ENCODE measurements at places on chromosomes 4 and X. TPM values are rescaled to one million over a fixed set of nuclear protein-coding genes. Genes with fewer than 3 reads are reported as not detected.
A peak's percentile ranks its signal among the peaks of the same experiment; 100 is the strongest.

The CYBB gene
- total RNA-seq = not detected

DNA sequence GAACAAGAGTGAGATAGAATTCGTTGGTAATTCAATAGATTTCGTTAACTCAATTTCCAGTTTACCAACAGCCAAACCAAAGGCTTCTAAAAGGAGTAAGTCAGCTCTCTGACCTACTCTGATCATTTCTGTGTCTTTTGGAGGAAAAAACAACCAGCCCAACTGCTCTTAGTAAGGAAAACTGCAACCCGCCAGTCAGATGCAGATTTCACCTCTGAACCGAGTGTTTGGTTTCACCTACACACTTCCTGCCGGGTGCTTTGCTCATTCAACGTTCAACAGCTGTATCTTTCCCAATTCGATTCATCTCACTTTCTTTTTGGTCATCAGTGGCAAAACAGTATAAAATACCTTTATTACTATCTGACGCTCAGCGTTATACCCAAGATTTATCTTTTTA lies 24.5 kb downstream of the TMSB4X start:
- no peak for DNase-seq
- H3K27me3 ChIP-seq = no peaks in the 10 kb centered on the region
- no peak overlapping the region for H3K4me3 ChIP-seq
- no peak overlapping the region for H3K27ac ChIP-seq

DNA sequence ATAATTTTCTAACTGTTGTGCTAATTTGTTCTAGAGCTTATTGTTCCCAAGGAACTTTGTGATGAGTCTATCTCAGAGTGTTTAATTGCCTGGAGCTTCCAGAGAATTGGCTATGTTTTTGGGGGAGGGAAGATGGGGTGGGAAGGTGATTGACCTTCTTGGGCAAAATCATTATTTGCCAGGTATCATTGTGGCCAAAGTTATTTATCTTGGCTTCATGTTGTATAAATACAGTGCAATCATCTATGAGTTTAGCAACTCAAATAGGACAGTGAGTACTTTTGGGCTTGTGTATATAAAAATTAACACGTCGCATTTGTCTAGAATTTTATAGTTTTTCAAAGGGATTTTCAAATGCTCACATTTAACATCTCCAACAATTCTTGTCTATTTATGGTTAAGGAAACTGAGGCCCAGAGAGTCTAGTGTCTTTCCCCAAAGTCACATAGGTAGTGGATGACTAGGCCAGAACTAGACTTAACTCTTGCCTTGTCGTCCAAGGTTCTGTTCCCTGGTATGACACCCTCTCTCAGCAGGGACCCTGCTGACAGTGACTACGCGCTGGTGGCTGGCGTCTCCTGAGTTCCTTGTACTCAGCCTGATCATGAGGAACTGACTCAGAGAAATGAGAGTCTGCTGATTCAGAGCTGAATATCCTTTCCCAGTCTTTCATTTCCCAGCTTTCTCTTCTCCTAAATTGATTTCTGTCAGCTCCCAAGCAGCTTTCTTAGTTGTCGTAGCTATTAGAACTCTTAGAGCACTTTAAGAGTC lies 27.7 kb downstream of the FNIP2 start:
- H3K27me3 ChIP-seq = no peaks in the 10 kb centered on the region
- no peak overlapping the region for H3K4me3 ChIP-seq
- no peaks in the 10 kb centered on the region for H3K4me1 ChIP-seq
- no peaks in the 10 kb centered on the region for H3K36me3 ChIP-seq

GRCh38 chr4:57442831-57443291 lies 332.7 kb upstream of the IGFBP7 start:
- no peaks in the 10 kb centered on the region for H3K4me1 ChIP-seq
- H3K4me3 ChIP-seq = no peak overlapping the region
- DNase-seq = peak; percentile 73
- no peaks in the 10 kb centered on the region for H3K27me3 ChIP-seq
- no peaks in the 10 kb centered on the region for H3K36me3 ChIP-seq

GRCh38 chr4:168562041-168562571 lies 65.3 kb downstream of the PALLD start:
- H3K4me3 ChIP-seq = no peak overlapping the region
- H3K36me3 ChIP-seq = no peaks in the 10 kb centered on the region
- H3K27me3 ChIP-seq = no peaks in the 10 kb centered on the region

DNA sequence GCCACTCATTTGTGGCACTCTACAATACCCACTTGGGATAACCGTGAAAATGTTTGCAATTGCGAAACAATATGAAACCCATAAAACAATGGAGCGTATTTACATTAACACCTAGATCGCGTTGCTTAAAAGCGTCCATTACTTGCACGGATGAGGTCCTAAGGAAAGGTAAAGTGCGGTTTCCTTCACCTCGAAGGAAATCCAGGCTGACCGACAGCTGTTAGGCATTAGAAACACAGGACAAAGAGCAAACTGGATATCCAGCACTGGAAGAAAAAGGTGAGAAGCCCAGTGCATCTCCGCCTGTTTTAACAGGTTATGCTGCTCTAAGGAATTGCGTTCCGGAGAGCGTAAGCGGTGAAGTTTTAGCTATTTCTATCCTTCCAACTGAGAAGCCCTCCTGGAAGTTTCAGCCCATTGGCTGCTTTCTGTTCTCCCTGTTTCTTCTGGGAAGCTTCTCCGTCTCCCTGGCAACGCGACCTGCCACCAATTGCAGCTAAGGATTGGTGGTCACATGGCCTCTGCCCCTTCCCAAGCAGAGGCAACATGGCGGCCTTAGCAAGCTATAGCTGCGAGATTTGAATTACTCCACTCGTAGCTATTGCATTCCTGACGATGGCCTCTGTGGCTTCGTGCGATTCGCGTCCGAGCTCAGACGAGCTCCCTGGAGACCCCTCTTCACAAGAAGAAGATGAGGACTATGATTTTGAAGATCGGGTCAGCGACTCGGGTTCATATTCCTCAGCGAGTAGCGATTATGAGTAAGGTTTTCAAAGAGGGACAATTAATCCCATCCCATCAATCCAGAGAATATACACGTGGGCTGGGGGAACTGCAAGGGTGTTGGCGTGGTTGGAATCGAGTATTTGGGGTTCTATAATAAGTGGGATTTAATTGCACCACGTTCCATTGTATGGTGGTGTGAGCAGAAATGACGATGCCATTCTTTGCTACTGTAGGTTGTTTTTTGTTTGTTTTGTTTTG lies at the start of gene INTU:
Gene INTU, plus strand, starts transcription at position 538 of the 984 bp plus-strand sequence. Its CDS starts 78 bp downstream, at position 616.
- H3K4me1 ChIP-seq = peaks cover 5% of the 10 kb centered on the region
- peaks cover 5% of the 10 kb centered on the region for H3K27me3 ChIP-seq
- no peak within 1 kb of the TSS for H3K27ac ChIP-seq
- H3K4me3 ChIP-seq = peak within 1 kb of the TSS; percentile 72

DNA sequence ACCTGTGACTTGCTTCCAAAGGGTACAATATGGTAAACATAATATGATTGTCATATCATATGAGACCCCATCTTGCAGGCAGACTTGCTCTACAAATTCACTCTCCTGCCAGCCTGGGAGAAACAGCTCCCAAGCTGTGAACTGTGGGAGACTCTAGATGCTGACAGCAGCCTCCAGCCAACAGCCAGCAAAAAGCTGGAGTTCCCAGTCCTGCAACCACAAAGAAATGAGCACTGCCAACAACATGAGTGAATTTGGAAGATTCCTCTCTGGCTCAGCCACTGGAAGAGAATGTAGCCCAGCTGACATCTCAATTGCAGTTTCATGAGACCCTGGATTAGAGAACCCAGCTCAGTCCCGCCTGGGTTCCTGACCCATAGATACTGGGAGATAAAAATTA lies 145.4 kb downstream of the QDPR start:
- no peaks in the 10 kb centered on the region for H3K4me1 ChIP-seq
- no peaks in the 10 kb centered on the region for H3K36me3 ChIP-seq
- H3K27me3 ChIP-seq = no peaks in the 10 kb centered on the region
- H3K27ac ChIP-seq = no peak overlapping the region

The CITED1 gene
- total RNA-seq = 1.9 TPM

DNA sequence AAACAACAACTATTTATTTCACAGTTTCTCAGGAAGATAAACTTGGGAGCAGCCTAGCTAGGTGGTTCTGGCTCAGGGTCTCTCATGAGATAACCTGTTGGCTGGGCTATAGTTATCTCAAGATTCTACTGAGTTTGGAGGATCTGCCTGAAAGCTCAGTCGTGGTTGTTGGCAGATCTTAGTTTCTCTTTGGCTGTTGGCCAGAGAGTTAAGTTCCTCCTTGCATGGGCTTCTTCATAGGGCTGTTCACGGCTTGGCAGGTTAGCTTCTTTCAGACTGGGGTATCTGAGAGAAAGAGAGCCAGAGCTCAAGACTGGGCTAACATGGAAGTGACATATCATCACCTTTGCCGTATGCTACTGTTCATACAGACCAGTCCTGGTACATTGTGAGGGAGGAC lies 28.7 kb downstream of the SEC24B start:
- no peaks in the 10 kb centered on the region for H3K27me3 ChIP-seq
- peaks cover 15% of the 10 kb centered on the region for H3K36me3 ChIP-seq
- no peak overlapping the region for H3K27ac ChIP-seq
- H3K4me1 ChIP-seq = no peaks in the 10 kb centered on the region
- DNase-seq = no peak

DNA sequence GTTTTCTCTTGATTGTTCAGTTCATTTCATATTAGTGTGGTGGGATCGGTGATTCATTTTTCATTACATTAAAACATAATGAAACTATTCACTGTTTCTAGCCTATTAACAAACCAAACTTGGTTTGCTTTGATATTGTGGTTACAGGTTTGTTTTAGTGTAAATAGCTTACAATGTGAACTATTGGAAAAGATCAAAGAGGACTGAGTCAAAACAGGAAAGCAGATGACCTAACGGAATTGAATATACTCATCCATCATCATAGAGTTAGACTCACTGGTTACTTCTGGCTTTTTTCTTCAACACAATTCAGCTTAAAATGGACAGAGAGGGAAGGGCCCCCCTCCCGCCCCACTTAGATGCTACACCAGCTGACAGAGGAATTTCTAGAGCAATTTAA lies 616.2 kb upstream of the AADAT start:
- no peaks in the 10 kb centered on the region for H3K4me1 ChIP-seq
- no peak for DNase-seq
- no peaks in the 10 kb centered on the region for H3K27me3 ChIP-seq
- H3K36me3 ChIP-seq = no peaks in the 10 kb centered on the region
- H3K27ac ChIP-seq = no peak overlapping the region

The PDGFC gene
- 4.7 TPM for total RNA-seq

The FRAS1 gene
- 21.3 TPM for total RNA-seq

- no peak for DNase-seq
- H3K4me3 ChIP-seq = no peak overlapping the region
- H3K27ac ChIP-seq = no peak overlapping the region
- H3K27me3 ChIP-seq = no peaks in the 10 kb centered on the region
- no peaks in the 10 kb centered on the region for H3K36me3 ChIP-seq
Measured at GRCh38 chrX:112473654-112474053, 206.1 kb downstream of the LHFPL1 start.

The PTPN13 gene
- total RNA-seq = 183 TPM

DNA sequence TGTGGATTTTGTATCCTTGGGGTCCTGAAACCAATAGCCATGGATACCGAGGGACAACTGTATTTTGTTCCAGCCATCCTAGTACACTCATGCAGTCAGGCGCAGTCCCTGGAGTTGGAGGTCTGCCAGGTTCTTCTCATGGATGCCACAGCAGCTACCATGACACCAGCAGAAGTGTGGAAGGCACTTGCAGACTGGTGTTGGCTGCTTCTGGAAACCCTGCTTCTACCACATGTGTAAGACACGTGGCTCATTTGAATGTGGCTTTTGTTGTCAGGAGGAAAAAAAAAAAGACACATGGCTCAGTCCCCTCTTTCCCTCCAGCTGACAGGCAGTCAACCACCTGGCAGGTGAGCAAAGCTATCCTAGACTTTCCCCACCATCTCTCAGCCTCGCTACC lies 19.4 kb downstream of the DRD5 start:
- no peaks in the 10 kb centered on the region for H3K27me3 ChIP-seq
- no peak overlapping the region for H3K27ac ChIP-seq

DNA sequence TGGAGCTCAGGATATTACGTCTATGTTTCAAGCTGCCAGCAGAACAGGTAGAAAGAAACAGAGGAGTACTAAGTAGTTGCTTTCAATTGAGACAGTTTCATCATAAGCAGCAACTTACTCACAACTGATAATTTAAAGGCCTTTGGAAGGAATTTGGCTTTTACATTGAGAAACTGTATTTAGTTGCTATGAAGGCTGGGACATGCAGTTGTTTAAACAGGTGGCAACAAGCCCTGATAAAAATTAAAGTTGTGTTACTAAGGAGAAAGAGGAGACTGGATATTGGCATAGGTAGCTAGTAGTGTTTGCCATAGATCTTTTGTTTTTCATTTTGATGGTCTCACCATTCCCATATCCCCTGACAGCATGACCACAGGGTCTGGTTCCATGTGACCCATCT lies 18.4 kb downstream of the MID1IP1 start:
- no peaks in the 10 kb centered on the region for H3K27me3 ChIP-seq
- H3K27ac ChIP-seq = no peak overlapping the region
- no peak overlapping the region for H3K4me3 ChIP-seq
- no peaks in the 10 kb centered on the region for H3K4me1 ChIP-seq

GRCh38 chr4:31236020-31236638 lies 516.0 kb downstream of the PCDH7 start:
- H3K4me3 ChIP-seq = no peak overlapping the region
- no peaks in the 10 kb centered on the region for H3K36me3 ChIP-seq
- H3K4me1 ChIP-seq = peaks cover 11% of the 10 kb centered on the region
- peak; percentile 23 for DNase-seq
- peak overlapping the region; percentile 25 for H3K27ac ChIP-seq
- no peaks in the 10 kb centered on the region for H3K27me3 ChIP-seq

The FHL1 gene
- 62.1 TPM for total RNA-seq

GRCh38 chrX:124015721-124016120 lies 54.2 kb downstream of the STAG2 start:
- no peak overlapping the region for H3K27ac ChIP-seq
- H3K4me3 ChIP-seq = no peak overlapping the region
- no peaks in the 10 kb centered on the region for H3K36me3 ChIP-seq
- H3K4me1 ChIP-seq = no peaks in the 10 kb centered on the region

The RAB41 gene
- not detected for total RNA-seq

The SOWAHB gene
- total RNA-seq = 0.06 TPM

DNA sequence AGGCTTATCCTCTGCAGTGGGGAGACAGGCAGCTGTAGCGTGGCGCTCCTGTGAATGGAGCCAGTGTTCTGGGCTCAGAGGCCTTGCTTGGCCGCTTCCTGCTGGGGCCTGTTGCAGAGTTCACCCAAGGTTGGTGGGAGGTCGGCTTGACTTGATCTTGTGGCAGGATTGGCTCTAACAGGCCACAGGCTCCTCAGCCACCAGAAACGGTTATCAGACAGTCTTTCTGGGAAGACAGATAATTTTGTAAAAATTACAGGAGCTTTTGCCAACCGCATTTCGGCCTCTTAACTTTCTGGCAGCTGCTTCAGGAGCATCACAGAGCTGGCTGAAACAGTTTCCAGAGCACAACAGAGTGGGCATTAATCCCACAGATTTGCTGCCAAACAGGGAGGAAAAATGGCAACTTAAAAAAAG lies 66.4 kb downstream of the DIPK2B start:
- no peaks in the 10 kb centered on the region for H3K27me3 ChIP-seq
- no peaks in the 10 kb centered on the region for H3K4me1 ChIP-seq
- no peak overlapping the region for H3K4me3 ChIP-seq
- DNase-seq = no peak
- no peak overlapping the region for H3K27ac ChIP-seq
- no peaks in the 10 kb centered on the region for H3K36me3 ChIP-seq

Measured in neural progenitor cell (in vitro differentiated cells).